ENCODE measurements at places on chromosomes 2 and 18.

GRCh38 chr2:212733273-212733672 is 194.7 kb upstream of the ERBB4 start:
- H3K27ac ChIP-seq: no peak overlapping the region
- DNase-seq: no peak
- no peak overlapping the region for H3K4me3 ChIP-seq
- no peaks in the 10 kb centered on the region for H3K27me3 ChIP-seq

DNA sequence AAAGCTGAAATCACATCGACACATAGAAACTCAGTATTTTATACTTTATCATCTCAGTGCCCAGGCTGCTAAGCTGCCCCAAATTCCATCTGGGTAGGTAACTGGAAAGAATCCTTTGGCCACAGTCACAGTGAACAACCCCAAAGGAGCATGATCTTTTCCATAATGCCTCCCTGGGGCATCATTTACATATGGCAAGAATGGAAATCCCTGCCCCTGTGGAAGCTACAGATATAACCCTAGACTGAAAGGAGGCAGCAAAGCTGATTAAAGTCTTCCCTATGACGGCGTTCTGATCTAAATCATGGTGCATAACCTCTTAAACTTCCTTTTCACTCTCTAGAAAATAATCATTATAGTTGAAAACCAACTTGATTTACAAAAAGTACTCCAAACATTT is 41.5 kb downstream of the MAP3K19 start:
- no peak overlapping the region for H3K4me3 ChIP-seq
- no peak for DNase-seq
- peaks cover 5% of the 10 kb centered on the region for H3K4me1 ChIP-seq

DNA sequence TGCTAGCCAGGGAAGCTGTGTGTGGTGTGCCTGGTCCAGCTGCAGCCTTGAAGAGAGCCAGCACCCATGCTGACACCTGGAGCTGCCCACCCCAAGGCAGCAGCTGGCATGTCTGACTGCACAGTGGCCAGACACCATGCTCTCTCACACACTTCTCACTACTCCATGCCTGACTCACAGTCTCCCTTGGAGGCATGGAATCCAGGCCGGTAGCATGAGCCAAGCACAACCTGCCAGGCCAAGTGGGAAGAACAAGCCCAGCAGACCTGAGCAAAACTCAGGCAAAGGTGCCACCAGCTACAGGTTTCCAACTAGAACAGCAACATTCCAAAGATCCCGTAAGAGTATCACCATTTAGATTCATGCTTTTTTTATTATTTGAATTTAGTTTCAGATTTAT is 625.3 kb upstream of the LRRTM4 start:
- H3K4me3 ChIP-seq: no peak overlapping the region
- no peak for DNase-seq
- H3K27me3 ChIP-seq: no peaks in the 10 kb centered on the region
- H3K27ac ChIP-seq: no peak overlapping the region

- H3K27me3 ChIP-seq: no peaks in the 10 kb centered on the region
- DNase-seq: no peak
- H3K4me1 ChIP-seq: no peaks in the 10 kb centered on the region
- no peak overlapping the region for H3K4me3 ChIP-seq
- no peak overlapping the region for H3K27ac ChIP-seq
Observed at GRCh38 chr18:47397671-47398319, 146.3 kb upstream of the SKOR2 start.

DNA sequence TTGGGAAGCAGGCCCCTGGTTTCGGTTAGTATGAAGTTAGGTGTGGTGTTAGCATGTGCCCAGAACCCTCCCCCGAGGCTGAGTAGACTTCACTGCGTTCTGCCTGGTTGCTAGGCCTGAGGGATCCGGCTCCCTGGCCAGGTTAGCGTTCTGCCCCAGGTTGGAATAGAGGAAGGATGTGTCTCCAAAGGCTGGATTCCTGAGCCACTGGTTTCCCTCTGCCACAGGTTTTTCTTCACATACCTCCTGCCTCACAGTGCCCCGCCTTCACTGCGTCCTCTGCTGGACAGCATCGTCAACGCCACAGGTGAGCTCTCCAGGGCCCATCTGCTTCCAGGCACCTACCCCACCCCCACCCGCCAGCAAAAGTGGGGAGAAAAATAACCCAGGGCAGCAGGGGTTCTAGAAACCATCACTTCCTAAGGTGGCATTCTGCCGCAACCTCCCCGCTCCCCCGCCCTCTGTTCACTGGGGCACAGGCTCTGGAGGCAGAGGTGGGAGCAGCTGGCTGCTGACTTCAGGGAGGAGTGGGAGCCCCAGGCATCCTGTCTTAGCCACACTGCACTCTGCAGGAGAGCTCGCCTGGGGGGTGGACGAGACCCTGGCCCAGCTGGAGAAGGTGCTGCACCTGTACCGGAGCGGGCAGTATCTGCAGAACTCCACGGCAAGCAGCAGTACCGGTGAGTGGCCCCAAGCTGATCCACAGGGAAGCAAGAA is 7.1 kb downstream of the PKDCC start:
- DNase-seq: no peak
- H3K36me3 ChIP-seq: no peaks in the 10 kb centered on the region
- H3K4me3 ChIP-seq: no peak overlapping the region
- no peaks in the 10 kb centered on the region for H3K4me1 ChIP-seq

DNA sequence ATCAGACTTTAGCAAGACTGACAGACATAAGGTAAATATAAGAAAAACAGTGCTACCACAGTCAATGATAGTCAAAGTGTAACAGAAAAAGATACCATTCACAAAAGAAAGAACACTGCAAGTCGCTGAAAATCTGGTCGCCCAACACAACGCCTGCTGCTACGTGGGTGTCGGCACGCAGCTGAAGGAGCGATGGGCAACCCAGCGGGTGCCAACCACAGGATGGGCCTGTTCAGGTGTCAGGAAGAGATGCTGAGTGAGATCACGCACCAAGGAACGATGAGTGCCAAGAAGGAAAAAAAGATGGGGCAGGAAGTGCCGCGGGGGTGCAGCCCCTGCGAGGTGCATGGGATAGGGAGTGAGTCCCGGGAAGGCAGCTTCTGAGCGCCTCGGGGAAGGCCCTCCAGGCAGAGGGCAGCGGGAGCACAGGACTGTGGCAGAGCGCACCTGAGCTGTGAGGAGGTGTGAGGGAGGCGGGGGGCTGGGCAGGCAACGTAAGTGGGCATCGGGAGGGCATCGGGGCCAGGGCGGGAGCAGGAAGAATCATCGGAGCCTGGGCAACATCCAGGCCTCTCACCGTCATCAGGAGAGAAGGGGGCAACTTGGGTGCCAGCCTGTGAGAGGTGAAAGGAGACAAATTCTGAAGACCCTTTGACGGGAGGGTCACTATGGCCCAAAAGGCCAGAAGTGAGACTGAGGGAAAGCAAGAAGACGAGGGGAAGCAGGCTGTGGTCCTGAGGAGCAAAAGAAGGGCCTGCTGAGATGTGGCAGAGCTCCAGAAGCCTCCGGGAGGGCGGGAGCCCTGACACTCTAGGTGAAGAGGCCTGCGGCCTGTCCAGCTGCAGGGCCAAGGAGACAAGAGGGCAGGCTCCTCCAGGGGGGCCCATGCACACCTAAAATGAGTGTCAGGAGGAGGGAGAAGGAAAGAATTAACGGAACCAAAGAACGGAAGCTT is 14.8 kb upstream of the MTERF4 start:
- H3K27ac ChIP-seq: no peak overlapping the region
- no peaks in the 10 kb centered on the region for H3K4me1 ChIP-seq
- no peak overlapping the region for H3K4me3 ChIP-seq
- no peaks in the 10 kb centered on the region for H3K27me3 ChIP-seq
- no peaks in the 10 kb centered on the region for H3K36me3 ChIP-seq
